Effector memory CD4-positive, alpha-beta T cell (primary cell): ENCODE measurements at places on chromosomes 11 and 22.

DNA sequence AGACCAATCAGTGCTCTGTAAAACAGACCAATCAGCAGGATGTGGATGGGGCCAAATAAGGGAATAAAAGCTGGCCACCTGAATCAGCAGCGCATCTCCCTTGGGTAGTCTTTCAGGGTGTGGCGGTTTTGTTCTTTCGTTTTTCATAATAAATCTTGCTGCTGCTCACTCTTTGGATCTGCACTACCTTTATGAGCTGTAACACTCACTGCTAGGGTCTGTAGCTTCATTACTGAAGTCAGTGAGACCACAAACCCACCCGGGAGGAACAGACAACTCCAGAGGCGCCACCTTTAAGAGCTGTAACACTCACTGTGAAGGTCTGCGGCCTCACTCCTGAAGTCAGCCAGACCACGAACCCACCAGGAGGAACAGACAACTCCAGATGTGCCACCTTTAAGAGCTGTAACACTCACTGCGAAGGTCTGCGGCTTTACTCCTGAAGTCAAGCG lies 175.5 kb upstream of the PDGFD start:
- DNase-seq: no peak

DNA sequence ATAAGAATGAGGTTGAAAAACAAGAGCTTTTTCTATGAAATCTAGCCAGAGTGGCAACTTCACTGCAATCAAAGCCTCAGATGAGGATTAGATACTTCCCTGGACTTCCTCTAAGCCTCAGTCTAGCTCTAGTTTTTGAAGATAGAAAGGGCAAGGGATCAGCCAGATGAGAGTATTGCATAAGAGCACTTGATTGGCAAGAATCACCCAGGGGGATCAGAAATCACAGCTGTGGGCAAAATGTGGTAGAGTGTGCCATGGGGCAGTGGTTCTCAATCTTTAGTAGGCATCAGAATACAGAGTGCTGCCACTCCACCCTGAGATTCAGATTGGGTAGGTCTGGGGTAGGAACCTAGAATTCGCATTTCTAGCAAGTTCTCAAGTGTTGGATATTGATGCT lies 82.4 kb downstream of the EXT2 start:
- no peak for DNase-seq

DNA sequence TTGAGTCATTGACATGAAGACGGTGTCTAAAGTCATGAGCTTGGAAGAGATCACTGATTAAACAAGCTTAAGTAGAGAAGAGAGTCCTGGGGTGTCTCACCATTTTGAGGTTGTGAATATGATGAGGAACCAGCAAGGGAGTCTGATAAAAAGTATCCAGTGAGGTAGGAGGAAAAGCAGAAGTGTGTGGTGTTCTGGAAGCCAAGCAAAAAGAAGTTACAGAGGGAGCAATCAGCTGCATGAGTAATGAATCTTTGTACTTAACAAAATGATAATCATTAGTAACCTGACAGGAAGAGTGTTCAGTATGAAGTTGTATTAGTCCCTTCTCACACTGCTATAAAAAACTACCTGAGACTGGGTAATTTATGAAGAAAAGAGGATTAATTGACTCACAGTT lies 131.3 kb downstream of the C11orf87 start:
- no peak for DNase-seq

DNA sequence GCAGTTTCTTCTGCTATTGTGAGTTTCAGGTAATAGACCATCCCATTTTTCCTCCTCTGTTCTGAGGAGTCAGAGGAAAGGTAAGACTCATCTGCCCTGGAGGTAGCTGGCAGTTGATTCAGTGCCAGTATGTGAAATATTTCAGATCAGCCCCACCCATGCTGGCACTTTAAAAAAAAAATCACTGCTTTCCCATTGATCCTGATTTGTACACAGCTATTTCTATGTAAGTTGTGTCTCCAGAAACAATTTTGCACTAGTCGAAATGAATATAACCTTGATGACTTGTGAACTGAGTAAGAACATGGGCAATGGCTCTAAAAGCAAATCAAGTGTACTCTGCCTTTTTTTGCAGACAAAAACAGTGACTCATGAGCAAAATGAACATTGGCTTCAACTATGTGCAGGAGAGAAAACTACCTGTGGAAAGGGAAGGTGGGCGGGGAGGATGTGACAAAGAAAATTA lies 82.0 kb upstream of the OR5AK2 start:
- no peak for DNase-seq

DNA sequence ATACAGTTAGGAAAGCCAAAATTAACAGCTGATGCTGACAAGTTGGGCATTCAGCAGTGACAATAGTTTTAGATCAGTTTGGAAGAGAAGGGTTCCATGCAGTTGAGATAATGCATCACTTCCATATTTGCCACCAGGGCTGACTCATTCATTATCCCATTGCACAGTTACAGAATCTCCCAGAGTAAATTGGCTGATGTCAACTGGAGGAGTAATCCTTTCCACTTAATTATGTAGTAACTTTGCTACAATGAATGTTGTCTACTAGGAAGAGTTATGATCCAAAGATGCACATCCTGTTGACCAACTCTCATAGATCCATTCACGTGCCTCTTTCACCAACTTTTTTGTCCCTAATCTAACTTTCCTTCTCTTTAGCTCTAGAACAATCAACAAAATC lies 123.3 kb upstream of the LUZP2 start:
- no peak for DNase-seq

GRCh38 chr11:130945896-130946295 lies 29.6 kb upstream of the SNX19 start:
- no peak for DNase-seq

DNA sequence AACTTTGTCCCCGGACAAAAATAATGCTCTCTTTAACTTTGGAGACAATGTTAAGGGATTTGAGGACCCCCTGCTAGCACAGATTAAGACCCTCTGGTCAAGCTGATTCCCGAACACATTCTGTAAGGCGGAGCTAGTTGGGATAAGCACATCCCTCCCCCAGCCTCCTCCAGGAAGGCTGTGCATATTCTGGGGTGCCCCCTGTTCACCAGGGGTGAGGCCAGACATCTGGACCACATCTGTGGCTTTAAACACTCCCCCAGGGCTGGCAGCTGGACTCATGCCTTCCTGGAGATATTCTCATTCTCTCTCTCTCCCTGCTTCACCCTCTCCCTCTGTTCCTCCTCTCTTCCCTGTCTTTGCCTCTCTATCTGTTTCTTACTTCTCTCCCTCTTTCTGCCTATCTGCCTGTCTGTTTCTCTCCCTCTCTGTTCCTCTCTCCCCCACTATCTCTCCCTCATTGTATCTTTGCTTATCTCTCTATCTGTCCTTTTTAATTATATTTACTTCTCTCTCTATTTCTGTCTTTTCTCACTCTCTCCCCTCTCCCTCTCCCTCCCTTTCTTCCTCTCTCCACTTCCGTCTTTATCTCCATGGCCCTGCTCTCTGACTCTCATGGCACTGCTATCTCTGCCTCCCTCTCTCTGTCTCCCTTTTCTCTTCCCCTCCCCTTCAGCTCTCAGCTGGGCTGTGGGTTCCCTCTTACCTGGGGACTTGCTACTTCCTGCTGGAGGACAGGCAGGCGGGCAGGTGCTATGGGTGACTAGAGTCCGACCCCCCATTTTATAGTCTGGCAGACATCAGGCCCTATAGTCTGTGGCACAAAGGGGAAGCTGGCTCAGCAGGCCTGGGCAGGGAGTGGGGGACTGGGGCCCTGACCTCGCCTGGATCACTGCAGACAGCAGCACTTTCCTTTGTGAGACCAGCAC lies at the start of gene CRYBB1:
Gene CRYBB1, minus strand, starts transcription at position 757 of the 929 bp plus-strand sequence. CDS start 1,708 bp downstream, outside the sequence.
- DNase-seq: no peak

DNA sequence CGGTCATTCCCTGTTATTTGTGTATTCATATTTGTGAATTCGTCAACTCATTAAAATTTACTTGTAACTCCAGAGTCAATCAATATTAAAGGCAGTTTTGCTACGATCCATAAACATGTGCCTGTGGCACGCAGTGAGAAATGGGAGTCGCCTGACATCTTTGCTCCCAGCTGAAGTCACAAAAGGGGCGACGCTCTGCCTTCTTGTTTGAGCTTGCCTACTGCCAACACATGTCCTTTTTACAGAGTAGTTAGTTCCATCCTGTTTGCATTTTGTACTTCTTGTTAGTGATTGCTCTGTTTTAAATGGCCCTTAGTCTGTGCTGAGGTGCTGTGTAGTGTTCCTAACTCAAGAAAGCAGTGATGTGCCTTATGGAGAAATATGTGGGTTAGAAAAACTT lies 305.3 kb downstream of the ETS1 start:
- DNase-seq: no peak

DNA sequence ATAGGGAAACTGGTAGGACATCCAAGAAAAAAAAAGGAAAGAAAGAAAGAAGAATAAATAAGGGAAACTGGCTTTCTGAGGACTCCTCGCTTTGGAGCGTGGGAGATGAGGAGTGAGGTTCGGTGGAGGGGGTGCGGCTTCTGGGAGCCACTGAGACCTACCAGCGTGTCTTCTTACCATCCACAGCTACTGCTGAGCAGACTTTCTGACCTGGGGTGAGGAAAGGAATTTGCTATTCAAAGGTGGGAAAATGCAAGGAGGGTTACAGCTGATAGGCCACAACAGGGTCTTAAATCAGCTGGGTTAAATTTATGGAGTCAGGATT lies 488 bp upstream of the SELENOM start:
- DNase-seq: no peak

GRCh38 chr11:14898906-14899305 lies 6.9 kb upstream of the CYP2R1 start:
- no peak for DNase-seq

DNA sequence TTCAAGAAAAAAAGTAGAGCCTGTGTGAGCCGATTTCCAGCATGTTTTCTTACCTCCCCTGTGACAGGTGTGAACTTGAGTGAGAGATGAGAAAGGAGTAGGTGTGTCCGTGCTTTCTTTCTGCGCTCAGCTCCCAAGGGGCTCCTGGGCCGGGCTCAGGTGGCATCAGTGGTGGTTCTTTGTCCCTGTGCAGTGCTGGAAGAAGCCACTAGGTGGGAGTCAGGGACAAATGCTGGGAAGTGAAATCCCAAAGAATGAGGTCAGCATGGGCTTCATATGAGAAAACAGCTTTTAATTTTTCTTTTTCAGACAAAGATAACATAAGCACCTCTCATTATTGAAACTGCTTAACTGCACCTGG lies 57.8 kb downstream of the PPFIBP2 start:
- DNase-seq: no peak

DNA sequence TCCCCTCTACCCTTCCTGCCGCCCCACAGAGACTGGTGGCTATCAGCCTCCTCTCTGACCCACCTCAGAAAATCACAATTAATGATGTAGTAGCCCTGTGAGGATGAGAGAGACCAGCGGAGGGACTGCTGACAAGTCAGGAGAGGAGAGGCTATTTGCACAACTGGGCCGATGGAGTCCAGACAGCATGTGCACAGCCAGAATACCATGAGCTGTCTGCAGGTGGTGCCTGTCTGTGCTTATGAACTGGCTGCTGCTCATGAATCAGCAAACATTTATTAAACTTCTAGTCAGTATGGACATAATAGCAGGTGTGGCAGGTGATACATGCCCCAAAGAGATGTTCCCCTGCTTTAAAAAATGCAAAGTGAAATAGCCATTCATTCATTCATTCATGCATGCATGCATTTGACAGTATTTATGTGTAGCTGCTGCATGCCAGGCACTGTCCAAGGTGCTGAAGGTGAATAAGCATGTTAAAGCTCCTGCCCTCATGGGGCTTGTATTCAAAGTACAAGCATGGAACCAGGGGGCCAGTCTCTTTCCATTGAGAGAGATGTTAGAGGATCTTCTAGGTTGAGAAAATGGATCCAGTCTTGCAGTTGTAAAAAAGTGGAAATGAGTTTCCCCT lies 141.3 kb downstream of the GRIK4 start:
- DNase-seq: no peak

DNA sequence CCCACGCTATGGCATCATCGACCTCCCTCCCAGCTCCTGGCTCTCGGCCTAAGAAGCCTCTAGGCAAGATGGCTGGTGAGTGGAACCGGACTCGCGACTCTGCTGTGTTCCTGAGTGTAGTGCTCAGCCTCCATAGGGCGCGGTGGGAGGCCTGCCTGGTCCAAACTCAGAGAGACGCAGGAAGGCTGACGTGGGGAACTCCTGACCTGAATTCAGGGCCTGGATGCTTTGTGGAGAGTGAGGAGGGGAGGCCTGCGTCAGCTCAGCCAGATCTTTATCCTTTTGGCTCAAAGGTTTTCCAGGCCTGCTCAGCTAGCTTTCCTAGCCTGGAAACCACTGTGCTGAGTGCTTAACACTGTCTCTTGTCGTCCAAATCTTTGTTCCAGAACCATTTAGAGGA lies 8.0 kb downstream of the TIRAP start:
- DNase-seq: no peak

DNA sequence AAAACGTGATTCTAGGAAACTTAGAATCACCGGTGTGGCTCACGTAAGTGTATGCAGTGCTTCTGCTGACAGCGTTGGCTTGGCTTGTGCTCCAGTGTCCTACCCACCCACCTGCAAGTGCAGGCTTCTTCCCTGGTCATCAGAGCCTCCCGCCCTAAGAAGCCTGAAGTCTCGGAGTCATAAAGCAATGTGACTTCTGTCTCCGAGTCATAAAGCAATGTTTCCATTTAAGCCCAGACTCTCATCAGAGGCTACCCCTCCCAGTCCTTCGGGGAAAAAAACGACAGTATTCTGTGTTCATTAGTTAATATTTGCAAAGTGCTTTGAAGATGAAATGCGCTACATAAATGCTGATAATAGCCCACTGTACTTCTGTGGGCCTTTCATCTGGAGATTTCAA lies 293.8 kb downstream of the OPCML start:
- DNase-seq: no peak

GRCh38 chr11:132240374-132240773 lies 870.0 kb downstream of the NTM start:
- no peak for DNase-seq

GRCh38 chr11:71995726-71996291 lies 2.9 kb upstream of the IL18BP start:
- no peak for DNase-seq

GRCh38 chr11:64008914-64009633 lies 22.8 kb downstream of the OTUB1 start:
- no peak for DNase-seq

DNA sequence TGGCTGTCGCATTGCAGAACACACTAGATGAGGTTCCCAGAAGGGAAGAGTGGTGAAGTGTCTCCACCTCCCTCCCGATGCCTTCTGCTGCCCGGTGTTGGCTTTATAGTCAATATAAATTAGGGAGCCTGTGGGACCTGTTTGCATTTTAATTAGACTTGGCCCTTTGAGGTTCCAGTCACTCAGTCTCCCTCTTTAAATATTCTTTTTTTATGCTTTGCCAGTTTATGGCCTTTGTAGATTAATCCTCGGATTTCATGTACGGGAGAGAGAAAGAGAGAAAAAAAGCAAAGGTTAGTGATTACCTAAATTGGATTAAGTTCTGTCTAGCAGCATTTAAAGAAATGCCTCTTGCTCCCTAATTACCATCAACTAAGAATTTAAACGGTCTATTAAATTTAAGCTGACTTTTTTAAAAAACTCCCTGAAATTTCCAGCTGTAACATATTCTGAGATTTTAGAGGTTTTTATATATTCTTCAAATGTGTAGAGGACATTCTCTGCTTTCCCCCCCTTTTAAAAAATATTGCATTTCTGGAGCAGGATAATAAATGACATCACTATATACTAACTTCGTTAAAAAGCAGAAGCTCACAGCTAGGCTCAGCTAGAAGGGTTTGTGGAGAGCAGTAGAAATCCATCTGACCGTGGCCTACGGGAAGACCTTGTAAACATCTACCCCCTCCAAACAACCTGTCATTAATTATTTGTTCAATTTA lies 84.4 kb downstream of the PRR5L start:
- DNase-seq: no peak
